ENCODE measurements at places on chromosomes 12 and 14. TPM values are rescaled to one million over a fixed set of nuclear protein-coding genes. Genes with fewer than 3 reads are reported as not detected.

ACVRL1 gene
- total RNA-seq: 0.18 TPM

G2E3 gene
- total RNA-seq: 16.1 TPM

BMP4 gene
- total RNA-seq: 2.0 TPM

PPP1R3E gene
- total RNA-seq: 4.6 TPM

FZD10 gene
- not detected for total RNA-seq

KCNA1 gene
- total RNA-seq: not detected

LRRC43 gene
- 0.37 TPM for total RNA-seq

STAB2 gene
- total RNA-seq: not detected

LTB4R2 gene
- 2.2 TPM for total RNA-seq

ALX1 gene
- total RNA-seq: 6.7 TPM

GPR84 gene
- total RNA-seq: not detected

ENDOU gene
- total RNA-seq: not detected

FGF23 gene
- total RNA-seq: not detected

GDF3 gene
- not detected for total RNA-seq

PPFIBP1 gene
- 27.3 TPM for total RNA-seq

ALG10B gene
- 3.6 TPM for total RNA-seq

TRIM9 gene
- total RNA-seq: 10.5 TPM

KLRG1 gene
- total RNA-seq: 1.7 TPM

CCER1 gene
- total RNA-seq: not detected

GSG1 gene
- total RNA-seq: 0.35 TPM

CLEC6A gene
- total RNA-seq: not detected

CD4 gene
- total RNA-seq: not detected

CLEC9A gene
- total RNA-seq: not detected

GZMB gene
- not detected for total RNA-seq

TAS2R31 gene
- total RNA-seq: 0.28 TPM

PLCZ1 gene
- total RNA-seq: not detected

DBX2 gene
- not detected for total RNA-seq

OR6C2 gene
- not detected for total RNA-seq

TC2N gene
- total RNA-seq: 0.54 TPM

SLC38A4 gene
- total RNA-seq: not detected

CEP128 gene
- 5.0 TPM for total RNA-seq

COX8C gene
- not detected for total RNA-seq

INSM2 gene
- total RNA-seq: not detected

CD163 gene
- not detected for total RNA-seq

BHLHE41 gene
- 0.66 TPM for total RNA-seq

CCDC60 gene
- not detected for total RNA-seq

SIX6 gene
- not detected for total RNA-seq

CD69 gene
- not detected for total RNA-seq

KRT85 gene
- total RNA-seq: not detected

DHRS2 gene
- total RNA-seq: 7.5 TPM

YBX3 gene
- 259 TPM for total RNA-seq

JPH4 gene
- total RNA-seq: not detected

Data from A549 treated with CORT108297 at 1 μM for 4 hours (cell line).